ENCODE measurements at places on chromosomes 7 and 10.

- no peak for DNase-seq
These were observed 219.5 kb upstream of the KCND2 start for GRCh38 chr7:120053390-120053961.

DNA sequence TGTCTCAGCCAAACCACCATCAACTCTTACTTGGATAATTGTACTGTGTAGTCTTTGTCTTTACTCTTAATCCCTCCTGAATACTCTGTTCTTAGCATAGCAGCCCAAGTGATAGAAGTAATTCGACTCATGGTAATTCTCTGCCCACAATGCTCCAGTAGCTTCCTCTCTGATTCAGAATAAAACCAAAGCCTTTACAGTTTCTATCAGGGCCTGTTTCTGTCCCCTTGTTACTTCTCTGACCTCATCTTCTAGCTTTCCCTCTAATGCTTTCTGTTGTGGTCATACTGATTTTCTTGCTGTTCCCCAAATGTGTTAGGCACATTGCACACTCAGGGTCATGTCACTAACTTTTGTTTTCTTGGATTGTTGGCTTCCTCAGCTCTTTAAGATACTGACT is 8.0 kb downstream of the ZNF518A start:
- DNase-seq: no peak

- peak; percentile 59 for DNase-seq
These were observed 122.5 kb upstream of the PITRM1 start for GRCh38 chr10:3294919-3295581.

DNA sequence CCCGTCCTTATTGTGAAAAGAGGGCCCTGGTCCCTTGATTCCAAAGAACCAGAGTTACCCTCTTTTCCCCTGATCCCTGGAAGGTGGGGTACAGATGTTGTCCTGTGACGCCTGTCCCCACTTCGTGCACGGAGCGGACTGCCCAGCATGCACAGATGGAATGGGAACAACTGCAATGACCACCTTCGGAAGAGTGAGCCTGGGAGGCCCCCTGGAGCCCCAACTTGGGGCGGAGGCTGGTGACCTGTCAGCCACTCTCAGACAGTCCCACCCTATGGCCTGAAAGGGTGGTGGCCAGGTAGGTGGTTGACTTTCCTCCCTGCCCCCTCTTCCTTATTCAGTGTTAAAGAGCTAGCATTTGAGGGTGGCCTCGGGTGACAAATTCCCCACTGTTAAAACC is 196.6 kb upstream of the GALNT17 start:
- DNase-seq: no peak

- no peak for DNase-seq
These were observed 5.3 kb downstream of the TCAF1 start for GRCh38 chr7:143896667-143897066.

DNA sequence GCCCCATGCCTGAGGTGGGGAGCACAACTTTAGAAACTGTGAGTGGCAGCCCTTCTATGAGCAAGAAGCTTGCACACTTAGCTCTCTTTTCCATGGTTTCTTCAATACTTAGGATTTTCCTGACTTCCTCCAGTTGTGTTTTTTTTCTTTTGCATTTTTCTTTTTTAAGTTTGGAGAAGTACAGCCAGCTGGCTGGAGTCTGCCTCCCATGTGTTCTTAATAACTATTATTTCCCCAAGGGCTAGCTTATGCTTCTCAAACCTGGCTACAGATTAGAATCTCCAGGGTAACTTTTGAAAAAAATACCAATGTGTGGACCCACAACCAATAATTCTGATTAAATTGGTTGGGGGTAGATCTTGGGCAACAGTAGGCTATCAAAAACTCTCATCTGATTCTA is 37.4 kb upstream of the MEOX2 start:
- DNase-seq: no peak

DNA sequence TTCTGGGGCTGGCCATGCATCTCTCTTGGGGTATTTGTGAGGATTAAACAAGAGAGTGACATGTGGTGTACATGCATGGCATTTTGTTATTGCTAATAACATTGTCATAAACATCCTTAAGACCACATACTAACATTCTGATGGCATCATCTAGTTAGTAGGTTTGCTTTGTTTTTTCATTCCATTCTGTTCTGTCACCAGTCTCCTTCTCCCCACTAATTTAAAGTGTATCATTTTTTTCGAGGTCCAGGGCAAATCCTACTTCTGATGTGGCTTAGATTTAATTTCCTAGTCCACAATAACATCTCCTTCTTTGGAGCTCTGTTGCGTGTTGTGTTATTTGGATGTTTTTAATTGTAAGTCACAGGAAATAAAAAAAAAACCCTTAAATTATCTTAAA is 248.1 kb downstream of the LRMDA start:
- no peak for DNase-seq

GRCh38 chr7:108294595-108294994 is 161.6 kb downstream of the NRCAM start:
- no peak for DNase-seq

DNA sequence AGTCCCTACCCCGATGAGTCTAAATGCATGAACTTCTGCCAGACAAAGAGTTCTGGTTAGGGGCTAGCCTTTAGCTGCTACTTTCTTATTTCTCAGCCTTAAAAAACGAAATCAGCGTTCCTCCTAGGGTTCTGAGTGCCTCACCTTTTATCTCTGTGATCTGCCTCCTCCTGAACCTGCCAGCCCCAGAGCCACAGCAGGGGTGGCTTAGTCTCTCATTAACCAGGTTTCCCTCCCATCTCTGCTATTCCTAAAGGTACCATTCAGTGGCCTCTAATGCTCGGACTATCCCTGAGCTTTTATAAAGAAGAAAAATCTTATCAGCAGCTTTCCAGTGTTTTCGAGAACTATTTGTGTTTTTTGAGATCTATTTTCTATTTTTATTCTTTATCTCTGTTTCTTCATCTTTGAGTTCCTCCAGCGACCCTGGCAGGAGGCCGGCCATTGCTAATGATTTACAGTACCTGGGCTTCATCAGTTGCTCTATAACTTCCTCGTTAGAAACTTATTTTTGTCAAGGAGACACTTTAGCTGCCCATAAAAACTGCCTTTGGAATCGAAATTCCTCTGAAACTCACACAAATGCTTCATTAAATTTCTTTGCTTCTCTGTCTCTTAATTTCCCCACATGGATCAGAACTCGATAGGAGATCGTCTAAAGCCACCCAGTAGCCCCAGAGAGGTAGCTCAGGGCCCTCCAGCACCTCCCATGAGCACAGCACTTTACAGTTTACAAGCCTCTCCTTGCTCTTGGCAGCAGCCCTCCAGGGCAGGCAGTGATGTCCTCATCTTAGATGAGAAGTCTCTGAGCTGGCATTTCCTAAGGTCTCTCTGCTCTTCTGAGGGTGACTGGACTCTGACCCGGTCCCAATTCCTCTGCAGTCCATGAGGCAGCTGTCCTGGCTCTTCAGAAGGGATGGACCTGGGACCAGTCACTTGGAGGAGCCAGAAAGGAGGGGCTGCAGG is 149.1 kb downstream of the EBF3 start:
- no peak for DNase-seq

GRCh38 chr7:91609525-91609924 is 271.0 kb downstream of the MTERF1 start:
- DNase-seq: no peak

All from NCI-H748 treated with DMSO at 0.1 percent for 48 hours (cell line).